ENCODE measurements at places on chromosomes 4 and X. TPM values are rescaled to one million over a fixed set of nuclear protein-coding genes. Genes with fewer than 3 reads are reported as not detected.
A peak's percentile ranks its signal among the peaks of the same experiment; 100 is the strongest.

DNA sequence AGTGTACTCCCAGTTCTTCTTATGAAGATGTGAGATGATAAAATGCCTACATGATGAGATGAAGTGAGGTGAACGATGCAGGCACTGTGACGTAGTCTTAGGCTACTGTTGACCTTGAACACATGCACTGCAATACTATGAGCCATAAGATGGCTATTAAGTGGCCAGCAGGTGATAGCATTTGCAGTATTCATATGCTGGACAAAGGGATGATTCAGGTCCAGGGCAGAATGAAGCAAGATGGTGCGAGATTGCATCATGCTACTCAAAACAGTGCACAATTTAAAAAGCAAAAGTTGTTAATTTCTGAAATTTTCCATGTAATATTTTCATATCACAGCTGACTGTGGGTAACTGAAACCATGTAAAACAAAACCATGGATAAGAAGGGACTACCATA lies 781.4 kb downstream of the PCDH18 start:
- no peak for DNase-seq

DNA sequence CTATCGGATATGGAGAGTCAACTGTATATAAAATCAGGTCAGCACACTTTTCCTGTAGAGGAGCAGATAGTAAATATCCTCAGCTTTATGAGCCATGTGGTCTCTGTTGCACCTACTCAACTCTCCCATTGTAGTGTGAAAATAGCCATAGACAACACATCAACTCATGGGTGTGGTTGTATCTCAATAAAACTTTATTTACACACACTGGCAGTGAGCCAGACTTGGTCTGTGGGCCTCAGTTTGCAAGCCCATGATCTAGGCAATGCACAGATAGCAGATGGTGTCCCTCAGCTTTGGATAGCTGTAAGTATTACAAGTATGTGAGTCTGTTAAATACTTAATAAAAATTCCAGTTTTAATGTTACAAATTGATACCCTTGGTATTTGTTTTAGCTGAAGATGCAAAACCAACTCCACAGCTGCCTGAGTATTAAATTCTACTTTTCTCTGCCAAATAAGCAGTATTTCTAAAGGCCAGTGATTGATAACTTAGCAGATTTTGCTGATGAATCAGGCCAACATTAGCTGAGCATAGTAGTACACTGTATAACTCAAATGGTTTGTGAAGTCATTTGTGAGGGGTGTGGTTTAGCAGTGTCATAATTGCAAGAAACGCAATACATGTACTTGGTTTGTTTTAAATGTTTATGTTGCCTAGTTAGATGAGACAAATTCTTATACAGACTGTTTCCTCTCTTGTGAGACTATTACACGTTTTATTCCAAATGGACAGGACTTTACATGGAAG lies 87.3 kb downstream of the GPR143 start:
- DNase-seq, result no peak

DNA sequence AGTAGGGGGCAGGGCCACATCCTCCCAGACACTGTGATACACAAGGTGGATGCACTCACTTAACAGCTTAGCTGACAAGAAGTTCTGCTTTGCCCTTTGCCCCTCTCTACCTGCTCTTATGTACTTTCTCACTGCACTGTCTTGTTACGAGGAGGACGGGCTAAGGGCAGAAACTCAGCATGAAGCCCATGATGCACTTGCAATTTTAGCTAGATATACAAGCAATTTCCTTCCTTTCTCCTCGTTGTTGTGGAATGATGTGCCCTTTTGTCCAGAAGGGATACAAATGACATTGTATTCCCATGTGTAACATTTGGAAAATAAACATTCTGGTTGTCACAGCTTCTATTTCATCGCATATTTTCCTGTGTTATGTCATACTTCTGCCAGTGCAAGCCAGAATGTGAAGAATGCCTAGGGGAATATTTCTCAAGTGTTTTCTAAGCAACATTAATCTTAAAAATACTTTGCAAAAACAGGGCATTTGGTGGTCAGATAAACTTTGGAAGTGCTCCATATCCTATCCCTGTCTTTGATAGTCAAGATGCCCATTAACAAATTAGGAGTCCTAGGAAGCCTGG lies 47.2 kb downstream of the MAOA start:
- no peak for DNase-seq

GRCh38 chr4:118814058-118814457 lies 21.9 kb downstream of the SEC24D start:
- no peak for DNase-seq

DNA sequence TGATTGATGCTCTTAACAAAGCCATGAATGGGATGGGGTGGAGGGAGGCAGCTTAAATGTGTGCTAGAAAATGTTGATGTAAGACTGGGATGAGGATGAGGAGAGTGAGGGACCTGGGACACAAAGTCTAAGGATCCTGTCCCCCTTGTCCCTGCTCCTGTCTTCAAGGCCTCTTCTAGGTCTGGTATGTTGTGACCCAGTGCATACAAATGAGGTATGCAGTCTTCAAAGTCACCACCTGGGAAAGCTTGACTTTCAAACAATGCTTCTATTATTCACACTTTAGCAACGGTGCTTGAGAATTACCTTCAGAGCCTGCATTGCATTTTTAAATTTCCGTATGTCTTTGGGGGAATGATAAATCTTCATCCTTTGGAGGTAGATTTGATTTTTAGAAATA lies 88.4 kb upstream of the SLC34A2 start:
- no peak for DNase-seq

DNA sequence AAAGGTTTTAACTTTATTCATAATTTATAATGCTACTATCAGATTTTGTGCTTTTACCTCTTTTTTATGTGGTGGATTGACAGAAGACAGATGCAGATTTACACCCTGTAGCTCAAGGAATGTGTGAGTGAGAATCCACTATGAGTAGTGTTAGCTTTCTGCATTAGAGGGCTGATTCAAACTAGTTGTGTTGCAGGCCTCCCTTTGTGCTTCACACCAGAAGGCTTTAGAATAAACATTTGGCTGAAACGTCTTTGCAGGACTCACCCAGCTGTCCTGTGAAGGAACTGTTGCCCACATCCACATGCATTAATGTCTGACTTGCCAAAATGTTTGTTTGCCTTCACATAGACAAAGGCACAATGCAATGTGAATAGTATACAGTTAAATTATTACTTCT lies 127.0 kb downstream of the PCDH7 start:
- DNase-seq, result no peak

DNA sequence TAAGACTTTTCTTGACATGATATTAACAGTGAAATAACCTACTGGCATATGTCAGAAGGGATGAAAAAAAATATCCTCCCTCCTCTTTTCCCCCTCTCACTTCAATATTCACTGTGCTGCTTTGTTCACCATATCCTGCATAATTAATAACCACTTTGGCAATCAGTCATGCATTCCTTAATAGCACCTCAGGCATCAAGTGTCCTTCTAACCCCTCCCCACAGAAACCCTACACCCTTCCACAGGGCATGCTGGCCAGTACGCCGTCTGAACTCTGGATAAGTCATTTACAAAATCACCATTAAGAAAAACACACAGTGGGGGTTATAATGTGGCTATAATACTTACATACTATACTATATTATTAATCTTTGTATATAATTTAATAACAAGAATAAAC lies 165.9 kb downstream of the PDGFC start:
- DNase-seq, result peak; percentile 35

The TRO gene
- not detected for total RNA-seq

The PSAPL1 gene
- total RNA-seq, result not detected

DNA sequence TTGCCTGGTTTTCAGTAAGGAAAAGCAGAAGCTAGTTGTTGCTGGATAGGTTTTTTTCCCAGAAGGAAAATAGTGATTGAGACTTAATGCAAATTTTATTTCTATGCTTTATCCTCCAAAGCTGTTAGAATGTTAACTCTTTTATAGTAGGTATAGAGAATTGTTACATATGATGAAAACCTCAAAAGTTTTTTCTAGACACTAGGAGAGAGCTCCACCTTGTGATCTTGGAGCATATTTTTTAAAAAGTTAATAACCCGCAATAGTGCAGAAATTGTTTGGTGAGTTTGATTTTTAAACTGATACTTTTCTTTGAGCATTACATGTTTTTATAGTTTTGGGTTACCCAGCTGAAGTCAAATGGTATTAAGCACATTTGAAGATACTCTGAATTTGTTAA lies 56.5 kb downstream of the STAG2 start:
- DNase-seq, result no peak

The PNMA6A gene
- total RNA-seq, result 0.31 TPM

DNA sequence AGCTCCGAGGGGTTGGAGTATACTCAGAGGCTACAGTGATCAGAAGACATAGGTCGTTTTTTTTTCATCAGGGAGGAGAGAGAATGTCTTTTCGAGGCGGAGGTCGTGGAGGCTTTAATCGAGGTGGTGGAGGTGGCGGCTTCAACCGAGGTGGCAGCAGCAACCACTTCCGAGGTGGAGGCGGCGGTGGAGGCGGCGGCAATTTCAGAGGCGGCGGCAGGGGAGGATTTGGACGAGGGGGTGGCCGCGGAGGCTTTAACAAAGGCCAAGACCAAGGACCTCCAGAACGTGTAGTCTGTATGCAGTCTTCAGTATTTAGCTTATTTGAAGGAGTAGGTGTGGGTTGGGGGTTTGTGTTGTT lies 500 bp downstream of the GAR1 start:
- DNase-seq, result no peak

DNA sequence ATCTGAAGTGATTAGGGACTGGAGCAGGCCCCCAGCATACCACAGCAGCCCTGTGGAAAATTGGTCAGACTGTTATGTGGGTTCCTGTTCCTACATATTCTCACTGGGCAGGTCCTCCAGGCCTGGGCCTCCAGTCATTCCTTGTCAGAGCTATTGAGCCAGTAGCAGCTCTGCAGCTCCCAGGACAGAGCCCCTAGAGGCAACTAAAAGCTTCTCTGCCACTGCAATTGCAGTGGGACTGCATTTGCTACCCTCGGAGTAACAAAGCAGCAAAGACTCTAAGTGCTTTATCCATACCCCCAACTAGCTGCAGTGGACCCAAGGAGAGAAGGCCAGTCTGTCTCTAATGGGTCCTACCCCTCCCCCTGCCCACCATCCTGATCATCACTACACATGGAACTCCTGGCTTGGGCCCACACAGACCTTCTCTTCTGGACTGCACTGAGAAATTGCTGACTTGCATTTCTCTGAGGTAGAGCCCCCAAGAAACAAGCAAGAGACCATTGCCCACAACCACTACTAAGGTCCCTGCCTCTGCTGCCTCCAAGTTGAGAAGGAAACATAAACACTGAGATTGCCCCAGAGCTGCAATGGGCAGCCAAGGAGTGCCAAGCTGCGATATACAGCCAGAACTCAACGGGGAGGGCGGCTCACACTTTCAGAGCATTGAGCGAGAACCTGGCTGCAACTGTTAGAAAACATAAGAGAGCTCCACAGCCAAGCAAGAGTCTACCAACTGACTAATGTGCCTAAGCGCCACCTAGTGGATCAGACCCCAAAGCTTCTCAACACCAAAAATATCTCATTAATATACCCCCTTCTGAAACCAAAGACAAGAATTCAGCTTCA lies 738.7 kb upstream of the NDST4 start:
- DNase-seq, result peak; percentile 54

DNA sequence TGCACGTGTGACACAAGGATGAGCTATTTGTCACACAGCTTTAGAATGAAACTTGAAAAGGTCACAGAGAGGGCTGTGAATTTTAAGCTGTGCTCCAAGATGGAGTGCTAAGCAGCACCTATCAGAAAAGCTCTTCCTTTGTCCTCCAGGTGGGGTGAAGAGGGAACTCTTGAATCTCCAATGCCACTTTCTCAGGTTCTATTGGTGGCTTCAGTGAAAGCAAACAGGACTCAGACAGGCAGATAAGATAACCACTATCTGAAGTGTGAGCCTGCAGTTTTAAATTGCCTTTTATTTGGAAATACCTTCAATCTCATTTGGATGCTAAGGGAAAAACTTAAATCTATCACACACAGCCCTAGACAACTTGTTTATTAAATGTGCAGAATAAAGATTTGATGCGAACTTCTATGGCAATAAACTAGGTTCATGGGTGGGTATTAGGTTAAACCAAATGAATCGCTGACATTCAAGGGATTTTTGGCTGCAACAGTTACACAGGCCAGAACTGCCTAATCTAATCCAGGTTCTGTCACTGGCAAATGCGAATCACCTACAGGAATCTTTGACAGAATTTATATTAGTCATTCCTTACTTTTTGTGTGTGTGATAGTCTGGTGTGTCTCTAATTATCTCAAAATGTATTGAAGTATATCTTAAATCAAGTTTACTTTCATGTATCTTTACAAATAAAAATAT lies 13.6 kb upstream of the PDGFRA start:
- DNase-seq, result no peak

DNA sequence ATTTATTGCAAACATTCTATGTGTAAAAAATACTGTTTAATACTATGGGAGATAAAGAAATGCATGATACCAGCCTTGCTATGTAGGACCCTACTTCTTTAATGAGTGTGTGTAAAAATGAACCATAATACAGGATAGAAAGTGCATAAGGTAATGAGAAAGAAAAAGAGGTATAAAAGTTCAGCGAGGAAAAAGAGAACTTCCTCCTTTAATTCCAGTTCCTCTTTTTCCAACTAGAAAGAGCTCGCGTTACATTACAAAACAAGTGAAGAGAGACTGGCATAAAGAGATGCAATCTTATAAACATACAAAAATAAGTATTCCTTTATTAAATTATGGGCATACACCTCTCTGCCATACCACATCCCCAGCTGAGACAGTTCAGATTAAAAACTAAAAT lies 77.4 kb downstream of the ANKRD17 start:
- DNase-seq, result no peak

DNA sequence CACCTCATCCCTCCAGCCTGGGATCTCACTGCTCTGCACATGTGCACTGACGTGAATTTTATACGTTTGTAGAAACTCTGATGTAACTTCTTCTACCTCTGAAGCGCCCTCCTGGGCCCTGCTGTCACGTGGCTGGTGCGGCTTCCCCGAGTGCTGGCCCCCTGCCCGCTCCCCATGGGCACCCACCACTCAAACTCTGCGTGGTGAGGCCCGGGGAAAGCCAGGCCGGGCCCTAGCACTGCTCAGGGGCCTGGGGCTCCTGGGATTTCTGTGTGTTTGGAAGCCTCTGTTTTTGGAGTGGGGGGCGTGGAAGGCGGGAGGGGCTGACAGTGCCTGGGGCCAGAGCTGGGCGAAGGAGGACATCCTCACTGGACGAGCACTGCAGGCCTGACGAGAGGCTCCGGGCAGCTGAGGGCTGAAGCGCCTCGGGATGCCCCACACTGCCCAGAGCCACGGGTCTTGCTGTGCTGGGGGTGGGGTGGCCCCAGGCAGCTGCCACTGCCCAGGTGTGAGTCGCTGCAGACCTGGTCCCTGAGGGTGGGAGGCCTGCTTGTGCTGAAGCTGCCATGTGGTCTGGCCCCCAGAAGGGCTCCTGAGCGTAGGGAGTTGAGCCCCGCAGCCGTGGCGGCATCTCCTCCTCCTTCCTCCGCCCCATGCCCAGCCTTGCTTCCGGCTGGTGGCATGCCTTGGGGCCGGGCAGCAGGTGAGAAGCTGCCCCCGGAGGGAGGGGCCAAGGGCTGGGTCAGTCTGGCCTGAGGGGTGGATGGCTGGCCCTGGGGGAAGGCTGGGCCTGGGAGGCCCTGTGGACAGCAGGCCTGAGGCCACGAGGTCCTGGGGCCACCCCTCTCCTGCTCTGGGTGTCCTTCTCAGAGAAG lies 7.7 kb downstream of the NAT8L start:
- no peak for DNase-seq

The TEX11 gene
- not detected for total RNA-seq

- no peak for DNase-seq
Measured at GRCh38 chr4:2939383-2940243, 23.6 kb downstream of the NOP14 start.

The NLRP2B gene
- total RNA-seq, result not detected

The PDLIM5 gene
- 122 TPM for total RNA-seq

- DNase-seq, result no peak
Measured at GRCh38 chrX:116284400-116284799, 113.9 kb downstream of the AGTR2 start.

The RHOXF2B gene
- not detected for total RNA-seq

The MAGEA6 gene
- total RNA-seq, result not detected

The SYN1 gene
- not detected for total RNA-seq

Measured in Calu3 (cell line).